ENCODE measurements at places on chromosomes 11 and 22.

- no peak for DNase-seq
Observed at GRCh38 chr11:122756417-122756816, 81.9 kb upstream of the CRTAM start.

DNA sequence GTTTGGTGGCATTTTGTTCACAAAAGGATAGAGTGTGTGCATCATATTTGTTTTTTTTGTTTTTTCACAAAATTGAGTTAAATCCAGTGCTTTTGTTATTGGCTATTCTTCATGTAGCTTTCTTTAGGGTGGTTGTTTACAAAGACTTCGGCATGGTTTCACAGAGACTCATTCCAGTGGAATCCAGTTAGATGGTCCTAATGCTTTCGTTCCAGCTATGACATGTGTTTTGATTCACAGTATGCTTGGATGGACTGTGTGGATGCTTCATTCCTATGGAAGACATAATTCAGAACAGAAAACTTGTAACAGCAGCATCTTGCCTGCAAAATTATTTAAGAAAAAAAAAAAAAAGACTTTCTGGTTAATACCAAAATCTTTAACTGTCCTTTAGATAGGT is 97.9 kb downstream of the PDHX start:
- no peak for DNase-seq

DNA sequence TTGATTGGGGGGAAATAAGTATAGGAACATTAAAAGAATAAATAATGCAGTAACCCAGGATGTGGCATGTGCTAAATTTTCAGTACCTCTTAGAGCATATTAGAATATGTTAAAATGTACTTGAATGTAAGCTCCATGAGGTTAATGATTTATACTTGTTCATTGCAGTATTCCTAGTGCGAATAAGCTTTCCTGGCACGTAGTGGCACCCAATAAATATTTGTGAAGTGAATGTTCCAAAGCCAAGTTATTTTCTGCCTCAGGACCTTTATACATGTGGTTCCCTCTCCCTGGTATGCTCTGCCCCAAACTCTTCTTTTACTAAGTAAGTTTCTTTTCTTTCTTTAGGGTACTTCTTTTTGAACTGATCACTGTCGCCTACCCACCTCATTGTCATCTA is 118.8 kb downstream of the DBX1 start:
- no peak for DNase-seq

- DNase-seq: peak; percentile 98
Observed at GRCh38 chr11:65919141-65919572, at the start of gene DRAP1. Gene DRAP1 (plus strand): TSS chr11:65919426. CDS start chr11:65919502, 76 bp downstream.

DNA sequence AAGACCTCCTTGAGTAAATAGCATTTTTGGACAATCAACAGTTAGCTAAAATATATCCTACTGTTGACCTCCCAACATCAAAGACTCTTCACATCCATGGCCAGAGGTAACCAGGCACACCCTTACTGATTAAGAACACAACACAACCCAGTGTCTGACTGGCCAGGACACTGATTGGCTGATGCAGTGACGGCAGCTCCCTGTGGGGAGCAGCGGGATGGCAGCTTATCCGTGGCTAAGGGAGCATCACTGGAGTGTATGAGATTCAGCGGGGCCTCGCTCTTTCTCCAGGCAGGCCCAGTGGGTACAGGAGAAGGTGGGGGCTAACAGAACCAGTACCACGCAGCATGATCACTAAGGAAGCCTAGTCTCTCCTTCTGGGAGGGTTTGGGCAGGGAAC is 10.3 kb upstream of the IL2RB start:
- no peak for DNase-seq

DNA sequence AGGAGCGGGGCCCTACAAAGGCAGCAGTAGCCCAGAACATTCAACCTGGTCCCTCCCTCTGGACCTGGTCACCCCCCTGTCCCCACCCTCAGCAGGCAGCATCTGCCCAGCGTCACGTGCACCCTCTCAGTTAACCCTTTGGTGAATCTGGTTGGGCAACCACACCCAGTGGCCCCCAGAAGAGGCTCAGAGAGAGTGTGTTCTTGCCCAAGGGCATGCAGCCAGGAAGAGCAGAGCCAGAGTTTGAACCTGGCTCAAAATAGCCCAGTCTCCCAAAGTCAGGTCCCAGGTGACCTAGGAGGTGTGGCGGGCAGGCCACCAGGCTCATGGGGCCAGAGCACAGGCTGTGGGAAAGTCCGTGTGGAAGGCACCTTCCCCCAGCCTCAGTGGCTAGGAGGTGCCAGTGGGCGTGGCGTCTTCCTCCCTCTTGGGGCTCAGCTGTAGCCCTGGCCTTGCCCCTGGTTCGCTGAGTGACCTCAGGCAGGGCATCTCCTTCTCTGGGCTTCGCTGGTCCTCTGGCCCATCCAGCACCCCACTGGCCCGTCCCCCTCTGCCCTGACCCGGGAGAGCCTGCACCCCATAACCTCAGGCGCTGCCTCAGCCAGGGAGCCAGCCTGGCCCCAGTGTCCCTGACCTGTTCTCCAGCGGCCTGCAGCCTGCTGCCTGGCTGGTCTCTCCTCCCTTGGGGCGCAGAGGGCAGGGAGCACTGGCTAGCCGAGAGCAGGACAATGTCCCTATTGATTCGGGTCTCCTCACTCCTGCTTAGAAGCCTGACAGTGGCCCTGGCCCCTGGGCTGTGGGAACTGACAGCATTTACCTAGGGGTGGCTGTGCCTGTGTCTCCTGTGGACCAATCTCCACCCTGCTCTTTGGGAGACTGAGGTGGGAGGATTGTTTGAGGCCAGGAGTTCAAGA is 7.0 kb downstream of the ALDH3B1 start:
- DNase-seq: no peak

DNA sequence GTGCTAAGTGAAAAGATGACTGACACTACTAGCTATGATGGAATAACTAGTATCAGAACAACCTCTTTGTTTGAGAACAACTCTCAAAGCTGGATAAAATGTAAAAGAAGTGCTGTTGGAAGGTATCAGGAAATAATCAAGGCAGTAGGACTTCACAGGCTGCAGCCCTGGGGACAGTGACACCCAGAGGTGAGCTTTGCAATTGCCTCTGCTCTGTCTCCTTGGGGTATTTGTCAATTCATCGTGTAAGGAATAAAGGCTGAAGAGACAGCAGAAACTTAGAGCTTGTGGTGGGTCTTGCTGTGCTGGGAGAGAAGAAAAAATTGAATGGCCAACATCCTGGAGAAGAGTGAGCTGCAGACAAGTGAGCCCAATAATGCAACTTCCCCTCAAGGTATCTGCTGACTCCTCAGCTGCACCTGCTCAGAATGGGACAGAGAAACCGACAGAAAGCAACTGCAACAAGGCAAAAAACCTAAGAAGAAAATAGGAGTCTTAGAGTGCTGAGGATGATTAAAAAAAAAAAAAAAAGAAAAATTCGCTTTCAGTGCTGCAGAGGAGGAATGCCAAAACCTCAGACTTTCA is 141.1 kb downstream of the RCN1 start:
- DNase-seq: no peak

GRCh38 chr11:71499546-71499945 is 27.5 kb upstream of the KRTAP5-7 start:
- DNase-seq: no peak

Data from hematopoietic multipotent progenitor cell treated with erythropoietin and hydrocortisone succinate and interleukin-3 and kit ligand, for 17 days (in vitro differentiated cells).